ENCODE measurements at places on chromosomes 1 and 21.

GRCh38 chr1:51506537-51506936 lies 12.5 kb downstream of the EPS15 start:
- peak overlapping the region; percentile 58 for H3K27ac ChIP-seq
- no peaks in the 10 kb centered on the region for H3K27me3 ChIP-seq
- no peak for DNase-seq
- no peak overlapping the region for H3K4me3 ChIP-seq
- H3K36me3 ChIP-seq = no peaks in the 10 kb centered on the region

- H3K36me3 ChIP-seq = no peaks in the 10 kb centered on the region
- no peak overlapping the region for H3K4me3 ChIP-seq
- H3K4me1 ChIP-seq = peaks cover 6% of the 10 kb centered on the region
- no peak for DNase-seq
- H3K27ac ChIP-seq = no peak overlapping the region
- H3K27me3 ChIP-seq = no peaks in the 10 kb centered on the region
These were observed 128.6 kb downstream of the LHX4 start for GRCh38 chr1:180358649-180359048.

DNA sequence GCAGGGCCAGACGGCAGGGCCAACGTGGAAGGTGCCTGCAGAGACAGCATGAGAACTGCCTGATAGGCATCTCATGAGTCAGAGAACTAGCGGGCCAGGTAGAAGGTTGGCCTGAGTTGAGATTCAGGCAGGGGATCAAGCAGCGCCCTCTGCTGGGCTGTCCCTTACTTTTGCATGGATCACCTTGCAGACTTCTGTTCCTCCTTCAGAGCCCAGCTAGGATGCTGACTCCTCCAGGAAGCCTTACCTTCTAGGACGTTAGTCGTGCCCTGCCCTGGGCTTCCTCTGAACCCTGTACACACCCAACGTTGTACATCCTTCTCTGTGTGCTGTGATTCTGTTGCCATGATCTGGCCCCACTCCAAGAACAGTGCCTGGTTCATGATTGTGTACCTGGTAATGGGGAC lies 231.3 kb upstream of the VAMP3 start:
- DNase-seq = peak; percentile 47
- no peaks in the 10 kb centered on the region for H3K4me1 ChIP-seq
- no peak overlapping the region for H3K27ac ChIP-seq
- H3K4me3 ChIP-seq = no peak overlapping the region
- no peaks in the 10 kb centered on the region for H3K36me3 ChIP-seq

- no peaks in the 10 kb centered on the region for H3K4me1 ChIP-seq
- H3K27ac ChIP-seq = no peak overlapping the region
- H3K36me3 ChIP-seq = no peaks in the 10 kb centered on the region
- no peak for DNase-seq
- no peak overlapping the region for H3K4me3 ChIP-seq
These were observed 563.4 kb upstream of the PLXNA2 start for GRCh38 chr1:208807446-208808127.

DNA sequence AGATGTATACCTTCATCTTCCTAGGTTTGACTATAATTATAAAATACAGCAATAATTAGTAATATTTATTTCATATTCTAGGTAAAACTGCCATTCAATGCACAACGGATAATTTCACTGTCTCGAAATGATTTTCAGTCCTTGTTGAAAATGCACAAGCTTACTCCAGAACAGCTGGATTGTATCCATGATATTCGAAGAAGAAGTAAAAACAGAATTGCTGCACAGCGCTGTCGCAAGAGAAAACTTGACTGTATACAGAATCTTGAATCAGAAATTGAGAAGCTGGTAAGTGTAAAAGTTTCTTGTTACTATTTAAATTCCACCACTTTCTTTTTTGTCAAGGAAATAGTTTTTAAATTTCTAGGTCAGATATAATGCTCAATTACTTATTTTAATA lies 30.7 kb downstream of the BACH1 start:
- no peak overlapping the region for H3K27ac ChIP-seq
- no peak for DNase-seq
- no peaks in the 10 kb centered on the region for H3K27me3 ChIP-seq
- peaks cover 32% of the 10 kb centered on the region for H3K36me3 ChIP-seq
- H3K4me1 ChIP-seq = peaks cover 24% of the 10 kb centered on the region

DNA sequence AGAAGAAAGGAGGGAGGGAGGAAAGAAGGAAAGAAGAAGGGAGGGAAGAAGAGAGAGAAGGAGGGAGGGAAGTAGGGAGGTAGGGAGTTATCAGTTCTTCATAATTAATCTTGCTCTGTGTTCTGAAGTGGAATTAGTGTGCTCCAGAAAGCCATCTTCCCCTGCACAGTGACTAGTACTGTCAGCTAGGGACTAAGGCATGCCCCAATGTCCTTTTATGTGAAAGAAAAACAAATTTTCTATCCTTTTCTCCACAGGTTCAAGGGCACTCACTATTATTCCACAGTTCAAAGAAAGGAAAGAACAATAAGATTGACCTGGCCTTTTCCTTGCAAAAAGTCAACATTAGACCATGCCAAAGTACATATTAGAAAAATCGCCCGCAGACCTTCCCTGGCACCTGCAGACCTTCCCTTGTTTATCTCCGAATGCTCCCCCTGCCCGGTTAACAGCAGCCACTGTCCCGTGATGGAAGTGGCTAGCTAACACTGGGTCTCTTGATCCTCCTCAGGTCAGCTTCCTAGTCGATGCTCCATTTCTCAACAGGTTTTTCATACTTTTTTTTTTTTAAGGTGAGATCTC lies 107.2 kb upstream of the EDEM3 start:
- H3K27me3 ChIP-seq = no peaks in the 10 kb centered on the region
- no peaks in the 10 kb centered on the region for H3K4me1 ChIP-seq
- no peaks in the 10 kb centered on the region for H3K36me3 ChIP-seq
- no peak for DNase-seq
- no peak overlapping the region for H3K4me3 ChIP-seq

GRCh38 chr21:35606578-35606977 lies 453.7 kb downstream of the SETD4 start:
- no peak overlapping the region for H3K4me3 ChIP-seq
- H3K27ac ChIP-seq = no peak overlapping the region
- H3K36me3 ChIP-seq = no peaks in the 10 kb centered on the region

- DNase-seq = no peak
- H3K4me3 ChIP-seq = no peak overlapping the region
- no peaks in the 10 kb centered on the region for H3K36me3 ChIP-seq
These were observed 41.6 kb downstream of the ABCA4 start for GRCh38 chr1:94079080-94079940.
